Head of caudate nucleus (tissue), 42 donors: ENCODE measurements at places on chromosomes 16 and 17.
A peak's percentile ranks its signal among the peaks of the same experiment; 100 is the strongest.

DNA sequence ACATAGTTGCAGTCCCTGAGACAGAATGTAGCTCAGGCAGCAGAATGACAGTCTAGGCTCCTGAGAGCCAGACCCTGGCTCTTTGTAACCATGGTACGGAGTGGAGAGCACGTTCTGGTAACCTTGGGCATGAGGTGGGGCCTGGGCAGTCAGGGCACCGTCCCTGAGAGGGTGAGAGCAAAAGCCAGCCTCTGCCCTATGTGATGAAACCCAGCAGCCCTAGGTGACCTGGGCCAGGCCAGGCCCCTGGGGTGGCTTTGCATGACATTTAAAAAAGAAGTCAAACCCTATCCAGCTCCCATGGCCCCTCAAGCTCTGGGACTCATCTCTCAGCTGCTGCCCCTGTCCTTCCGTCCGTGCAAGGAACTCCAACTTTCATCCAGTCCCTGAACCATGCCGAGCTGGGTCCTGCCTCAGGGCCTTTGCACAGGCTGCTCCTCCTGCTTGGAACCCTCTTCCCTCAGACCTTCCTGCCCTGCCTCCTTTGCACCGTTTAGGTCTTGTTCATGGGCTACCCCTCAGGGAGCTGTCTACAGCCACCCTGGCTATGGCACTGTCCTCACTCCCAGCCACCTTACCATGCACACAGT, 188.6 kb downstream of the NTN1 start:
- DNase-seq, result no peak

DNA sequence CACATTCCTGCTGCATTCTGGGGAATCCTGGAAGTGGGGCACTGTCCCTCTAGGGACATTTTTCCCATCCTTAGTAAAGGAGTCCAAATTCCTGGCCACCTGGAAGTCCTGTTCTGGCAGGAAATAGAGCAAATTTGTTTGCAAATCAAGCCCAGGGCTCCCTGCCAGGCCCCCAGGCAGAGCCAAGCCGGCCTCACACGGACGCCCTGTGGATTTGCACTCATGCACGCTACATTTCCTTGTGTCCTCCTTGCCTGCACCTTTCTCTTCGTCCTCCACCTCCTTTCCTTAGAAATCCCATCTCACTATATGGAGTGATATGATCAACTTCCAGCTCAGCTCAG, 7.0 kb upstream of the CALB2 start:
- DNase-seq, result no peak

DNA sequence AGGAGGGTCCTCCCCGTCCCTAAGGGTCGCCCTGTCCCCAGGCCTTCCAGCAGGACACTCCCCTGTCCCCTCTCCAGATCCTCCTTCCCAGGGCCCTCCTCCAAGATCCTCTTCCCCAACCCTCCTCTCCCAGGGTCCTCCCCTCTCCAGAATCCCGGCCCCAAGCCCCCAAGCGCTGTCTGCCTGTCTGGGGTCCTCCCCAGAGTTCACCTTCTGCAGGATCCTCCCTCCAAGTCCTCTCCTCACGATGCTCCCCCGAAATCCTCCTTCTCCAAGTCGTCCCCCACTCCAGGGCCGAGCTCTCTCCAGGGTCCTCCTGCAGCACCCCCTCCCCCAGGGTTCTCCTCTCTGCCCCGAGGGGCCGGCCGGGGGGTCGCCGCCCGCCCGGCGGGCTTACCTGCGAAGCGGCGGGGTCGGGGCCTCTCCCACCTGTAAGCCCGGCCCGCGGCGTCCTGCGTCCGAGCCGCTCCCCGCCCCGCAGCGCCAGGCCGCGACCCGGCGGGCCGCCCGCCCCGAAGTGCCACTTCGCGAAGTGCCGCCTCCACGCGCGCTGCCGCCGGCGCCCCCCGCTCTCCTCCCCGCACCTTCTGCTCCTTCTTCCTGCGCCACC, 678 bp upstream of the BAIAP2 start:
- DNase-seq, result peak; percentile 30

GRCh38 chr16:66899945-66900710, 18.6 kb downstream of the CDH16 start:
- no peak for DNase-seq

DNA sequence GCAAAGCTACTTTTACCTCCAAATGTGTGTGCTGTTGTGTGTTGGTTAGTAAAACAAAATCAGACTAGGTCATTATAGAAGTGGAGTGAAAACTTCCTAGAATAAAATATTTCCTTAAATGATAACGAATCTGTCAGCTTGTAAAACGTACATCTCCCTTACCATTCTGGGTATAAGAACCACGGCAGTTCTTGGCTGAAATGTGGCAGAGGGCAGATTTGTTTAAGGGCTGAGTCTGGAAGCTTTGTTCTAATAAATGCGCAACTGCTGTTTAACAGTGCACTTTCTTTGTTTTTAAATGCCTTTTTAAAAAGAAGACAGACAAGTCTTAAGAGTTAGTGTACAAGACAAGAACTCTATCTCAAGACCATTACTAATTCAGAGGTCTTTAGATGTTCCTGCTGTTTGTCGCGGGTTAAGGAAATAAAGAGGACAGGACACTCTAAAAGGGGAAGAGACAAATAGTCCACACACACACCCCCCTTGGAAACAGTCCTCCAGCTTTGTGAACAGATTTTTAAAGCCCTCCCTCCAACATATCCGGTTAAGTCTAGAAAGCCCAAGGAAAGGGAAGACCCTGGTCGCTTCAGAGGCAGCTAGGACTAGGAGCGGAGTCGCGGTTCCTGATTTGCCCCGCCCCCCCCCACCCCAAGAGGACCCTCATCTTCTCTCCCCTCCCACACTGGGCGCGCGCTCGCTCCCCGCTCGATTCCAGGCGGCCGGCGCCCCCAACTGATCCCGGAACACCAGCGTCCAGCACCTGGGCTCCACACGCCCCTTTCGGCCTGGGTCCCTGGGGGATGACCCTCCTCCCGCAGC, 658 bp downstream of the SYNRG start:
- DNase-seq, result no peak

- DNase-seq, result no peak
Measured at GRCh38 chr17:81553616-81554181, 1.5 kb upstream of the FAAP100 start.

- no peak for DNase-seq
Measured at GRCh38 chr17:1797323-1797722, 32.4 kb downstream of the SMYD4 start.

DNA sequence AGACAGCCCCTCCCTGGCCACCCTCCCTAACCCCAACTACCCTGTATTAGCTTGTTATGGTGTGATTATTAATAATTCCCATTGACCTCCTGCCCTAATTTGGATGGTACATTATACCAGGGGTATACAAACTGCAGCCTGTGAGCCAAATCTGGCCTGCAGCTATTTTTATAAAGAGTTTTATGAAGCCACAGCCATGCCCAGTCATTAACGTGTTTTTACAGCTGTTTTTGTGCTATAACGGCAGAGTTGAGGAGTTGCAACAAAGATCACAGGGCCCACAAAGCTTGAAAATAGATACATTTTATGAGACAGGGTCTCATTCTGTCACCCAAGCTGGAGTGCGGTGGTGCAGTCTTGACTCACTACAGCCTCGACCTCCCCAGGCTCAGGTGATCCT, 6.0 kb downstream of the METTL22 start:
- no peak for DNase-seq

DNA sequence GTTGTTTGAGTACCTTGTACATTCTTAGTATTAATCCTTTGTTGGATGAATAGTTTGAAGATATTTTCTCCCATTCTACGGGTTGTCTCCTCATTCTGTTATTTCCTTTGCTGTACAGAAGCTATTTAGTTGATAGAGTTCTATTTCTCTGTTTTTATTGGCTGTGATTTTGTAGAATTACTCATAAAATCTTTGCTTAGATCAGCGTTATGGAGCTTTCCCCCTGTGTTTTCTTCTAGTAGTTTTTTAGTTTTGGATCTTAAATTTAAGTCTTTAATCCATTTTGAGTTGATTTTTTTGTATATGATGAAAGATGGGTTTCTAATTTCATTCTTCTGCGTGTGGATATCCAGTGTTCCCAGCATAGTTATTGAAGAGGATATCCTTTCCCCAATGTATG, 45.4 kb downstream of the NFATC3 start:
- no peak for DNase-seq

- peak; percentile 79 for DNase-seq
Measured at GRCh38 chr16:4053301-4053845, 62.9 kb downstream of the ADCY9 start.

- no peak for DNase-seq
Measured at GRCh38 chr17:9232591-9233270, 211.4 kb downstream of the NTN1 start.

DNA sequence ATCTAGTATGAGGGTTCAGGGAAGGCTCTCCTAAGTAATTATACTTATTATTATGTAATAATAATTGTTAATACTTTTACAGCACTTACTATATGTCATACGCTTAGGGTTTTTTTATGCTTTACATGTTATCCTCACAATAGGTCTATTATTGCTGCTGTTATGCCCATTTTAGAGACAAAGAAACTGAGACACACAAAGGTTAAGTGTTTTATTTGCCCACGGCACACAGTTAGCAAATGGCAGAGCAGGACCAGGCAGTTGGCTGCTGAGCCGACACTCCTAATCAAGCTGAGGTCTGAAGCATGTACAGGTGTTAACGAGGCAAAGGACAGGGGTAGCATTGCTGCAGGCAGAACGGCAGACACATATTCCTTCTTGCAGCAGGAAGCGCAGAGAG, 443.5 kb downstream of the GRIN2A start:
- no peak for DNase-seq

GRCh38 chr16:3149630-3150345, 15.0 kb downstream of the ZNF213 start:
- peak; percentile 57 for DNase-seq

- DNase-seq, result no peak
Measured at GRCh38 chr17:9907131-9907530, 2.1 kb upstream of the RCVRN start.

DNA sequence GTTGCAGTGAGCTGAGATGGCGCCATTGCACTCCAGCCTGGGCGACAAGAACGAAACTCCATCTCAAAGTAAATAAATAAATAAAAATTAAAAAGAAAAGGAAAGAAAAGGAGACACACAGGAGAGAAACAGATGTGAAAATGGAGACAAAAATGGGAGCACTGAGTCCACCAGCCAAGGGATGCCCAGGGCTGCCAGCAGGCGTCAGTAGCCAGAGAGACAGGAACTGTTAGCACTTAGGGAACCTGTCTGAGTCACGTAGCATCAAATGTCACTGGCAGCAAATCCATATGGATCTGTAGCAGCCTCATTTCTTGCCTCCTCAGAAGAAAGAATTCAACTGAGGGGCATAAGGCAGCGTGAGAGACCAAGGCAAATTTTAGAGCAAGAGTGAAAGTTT, 79.7 kb downstream of the CYLD start:
- DNase-seq, result no peak

GRCh38 chr16:2035431-2036199, 8.9 kb downstream of the NHERF2 start:
- no peak for DNase-seq
